CD4-positive, alpha-beta T cell treated with Interleukin-6 at 100 ng/mL for 8 hours (primary cell): ENCODE measurements at places on chromosomes 11 and 22.

DNA sequence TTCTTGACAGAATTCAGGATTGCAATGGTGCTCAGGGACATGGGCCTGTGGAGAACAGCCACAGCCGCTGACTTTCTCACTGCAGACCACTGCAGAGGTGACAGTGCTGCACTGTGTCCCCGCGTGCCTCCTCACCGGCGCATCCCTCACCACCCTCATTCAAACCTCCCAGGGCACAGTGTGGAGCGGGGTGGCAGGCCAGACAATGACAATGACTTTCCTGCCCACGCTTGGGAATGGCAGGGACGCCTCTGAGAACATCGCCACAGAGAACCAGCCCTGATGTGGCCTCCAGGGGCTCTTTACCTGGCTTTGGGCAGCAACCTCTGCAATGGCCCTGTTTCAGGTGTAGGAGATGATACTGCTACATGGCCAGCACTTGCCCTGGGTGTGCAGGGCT, 65.7 kb downstream of the NCAPD3 start:
- no peak for DNase-seq

DNA sequence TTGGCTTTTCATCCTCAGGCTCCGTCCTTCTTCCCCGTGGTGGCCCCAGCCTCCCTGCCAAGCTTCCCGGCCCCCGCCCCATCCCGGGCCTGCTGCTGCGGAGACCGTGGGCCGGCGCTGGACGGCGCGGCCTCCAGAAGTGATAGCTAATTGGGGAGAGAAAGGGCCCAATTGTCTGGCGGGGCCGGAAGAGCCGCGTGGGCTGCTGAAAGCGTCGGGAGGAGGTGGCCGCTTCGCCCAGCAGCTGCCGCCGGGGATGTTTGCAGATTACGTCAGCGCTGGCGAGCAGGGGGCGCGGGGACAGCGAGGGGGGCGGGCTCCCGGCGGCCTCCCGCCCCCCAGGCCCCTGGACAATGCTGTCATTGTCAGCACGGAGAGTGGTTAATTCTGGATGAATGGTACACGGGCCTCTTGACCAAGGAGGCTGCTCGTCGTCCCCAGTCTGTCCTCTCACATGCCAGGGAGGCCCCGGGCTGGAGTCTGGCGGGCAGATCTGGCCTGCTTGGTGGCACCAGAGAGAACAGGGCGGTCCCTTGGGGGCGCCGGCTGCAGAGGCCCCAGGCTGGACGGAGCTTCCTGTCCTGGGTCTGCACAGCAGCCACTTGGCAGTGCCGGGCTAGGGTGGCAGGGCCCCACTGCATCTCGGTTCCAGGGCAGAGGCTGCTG, 1.6 kb downstream of the SMIM38 start:
- DNase-seq = no peak

- DNase-seq = no peak
These were observed 96.1 kb upstream of the THY1 start for GRCh38 chr11:119518746-119519730.

DNA sequence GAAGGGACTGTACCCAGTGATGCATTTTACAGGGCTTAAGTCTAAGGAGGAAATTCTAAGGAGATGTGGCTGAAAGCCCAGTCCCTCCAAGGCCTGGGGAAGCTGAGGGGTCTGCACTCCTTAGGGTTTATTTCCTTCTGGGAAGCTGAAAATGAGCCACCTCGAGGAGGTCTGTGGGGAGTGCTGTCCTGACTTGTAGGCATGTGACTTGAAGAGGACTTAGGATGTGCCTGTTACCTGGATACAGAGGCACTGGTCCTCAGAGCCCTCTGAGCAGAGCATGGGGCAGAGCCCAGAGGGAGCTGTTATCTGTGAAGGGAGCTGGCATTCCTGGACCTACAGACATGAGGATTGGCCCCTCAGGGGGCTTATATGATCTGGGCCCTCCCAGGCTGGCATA, 77.1 kb downstream of the TP53I11 start:
- DNase-seq = no peak

GRCh38 chr11:97890466-97890865, 1130.3 kb upstream of the CNTN5 start:
- no peak for DNase-seq

DNA sequence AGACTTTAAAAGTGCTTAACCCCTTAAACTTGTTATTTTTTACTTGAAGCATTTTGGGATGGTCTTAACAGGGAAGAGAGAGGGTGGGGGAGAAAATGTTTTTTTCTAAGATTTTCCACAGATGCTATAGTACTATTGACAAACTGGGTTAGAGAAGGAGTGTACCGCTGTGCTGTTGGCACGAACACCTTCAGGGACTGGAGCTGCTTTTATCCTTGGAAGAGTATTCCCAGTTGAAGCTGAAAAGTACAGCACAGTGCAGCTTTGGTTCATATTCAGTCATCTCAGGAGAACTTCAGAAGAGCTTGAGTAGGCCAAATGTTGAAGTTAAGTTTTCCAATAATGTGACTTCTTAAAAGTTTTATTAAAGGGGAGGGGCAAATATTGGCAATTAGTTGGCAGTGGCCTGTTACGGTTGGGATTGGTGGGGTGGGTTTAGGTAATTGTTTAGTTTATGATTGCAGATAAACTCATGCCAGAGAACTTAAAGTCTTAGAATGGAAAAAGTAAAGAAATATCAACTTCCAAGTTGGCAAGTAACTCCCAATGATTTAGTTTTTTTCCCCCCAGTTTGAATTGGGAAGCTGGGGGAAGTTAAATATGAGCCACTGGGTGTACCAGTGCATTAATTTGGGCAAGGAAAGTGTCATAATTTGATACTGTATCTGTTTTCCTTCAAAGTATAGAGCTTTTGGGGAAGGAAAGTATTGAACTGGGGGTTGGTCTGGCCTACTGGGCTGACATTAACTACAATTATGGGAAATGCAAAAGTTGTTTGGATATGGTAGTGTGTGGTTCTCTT, 2.8 kb downstream of the MALAT1 start:
- no peak for DNase-seq

- DNase-seq = no peak
These were observed 661.7 kb downstream of the DLG2 start for GRCh38 chr11:84965484-84965883.

GRCh38 chr11:65499713-65500386, 1.0 kb downstream of the MALAT1 start:
- no peak for DNase-seq

- DNase-seq = no peak
These were observed 7.7 kb upstream of the SCGB1D1 start for GRCh38 chr11:62182147-62182891.

DNA sequence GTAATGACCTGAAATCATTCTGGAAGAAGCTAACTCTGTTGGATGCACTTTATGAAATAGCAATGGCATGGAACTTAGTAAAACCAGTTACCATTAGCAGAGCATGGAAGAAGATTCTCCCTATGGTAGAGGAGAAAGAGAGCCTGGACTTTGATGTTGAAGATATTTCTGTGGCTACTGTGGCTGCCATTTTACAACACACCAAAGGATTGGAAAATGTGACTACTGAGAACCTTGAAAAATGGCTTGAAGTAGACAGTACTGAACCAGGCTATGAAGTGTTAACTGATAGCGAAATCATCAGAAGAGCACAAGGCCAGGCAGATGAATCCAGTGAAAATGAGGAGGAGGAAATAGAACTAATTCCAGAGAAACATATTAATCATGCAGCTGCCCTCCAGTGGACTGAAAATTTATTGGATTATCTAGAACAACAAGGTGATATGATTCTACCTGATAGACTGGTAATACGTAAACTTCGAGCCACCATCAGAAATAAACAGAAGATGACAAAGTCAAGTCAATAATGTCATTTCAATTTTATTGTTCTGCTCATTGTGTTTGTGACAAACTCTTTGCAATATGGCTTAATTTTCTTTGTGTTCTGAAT, 2.0 kb downstream of the JRKL start:
- no peak for DNase-seq
